Frontal cortex (tissue), 4 donors: ENCODE measurements at places on chromosomes 13 and 19. TPM values are rescaled to one million over a fixed set of nuclear protein-coding genes. Genes with fewer than 3 reads are reported as not detected.

FCAR gene
- 0.41 TPM for total RNA-seq

CPT1C gene
- 39.9 TPM for total RNA-seq

ZNF611 gene
- total RNA-seq: 20.4 TPM

SLITRK5 gene
- total RNA-seq: 29.3 TPM

- no peak for DNase-seq
Observed at GRCh38 chr19:8459095-8459494, 14.3 kb downstream of the HNRNPM start.

- no peak for DNase-seq
Observed at GRCh38 chr13:21259571-21260455, 83.4 kb downstream of the MRPL57 start.

DNA sequence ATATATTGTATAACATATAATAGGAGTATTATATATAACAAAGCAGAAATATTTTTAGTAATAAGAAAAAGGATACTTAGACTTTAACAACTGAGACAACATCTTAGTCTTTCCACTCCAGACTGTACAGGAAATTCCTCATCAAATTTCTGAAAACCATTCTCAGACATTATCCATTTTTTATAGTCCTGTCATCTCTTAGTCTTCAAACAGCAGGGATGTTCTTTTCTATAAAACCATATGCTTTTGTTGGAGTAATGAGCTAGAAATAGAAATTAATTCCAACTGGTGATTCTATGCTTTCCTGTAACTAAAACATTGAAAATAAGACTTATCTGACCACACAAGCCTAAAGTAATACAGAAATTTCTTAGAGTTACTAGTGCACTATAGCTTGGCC, 82.2 kb upstream of the CSNK1A1L start:
- DNase-seq: no peak
